NCI-H748 treated with DMSO at 0.1 percent for 48 hours (cell line): ENCODE measurements at places on chromosomes 6 and 20.

GRCh38 chr6:82217018-82217586 is 30.4 kb downstream of the IBTK start:
- DNase-seq: no peak

DNA sequence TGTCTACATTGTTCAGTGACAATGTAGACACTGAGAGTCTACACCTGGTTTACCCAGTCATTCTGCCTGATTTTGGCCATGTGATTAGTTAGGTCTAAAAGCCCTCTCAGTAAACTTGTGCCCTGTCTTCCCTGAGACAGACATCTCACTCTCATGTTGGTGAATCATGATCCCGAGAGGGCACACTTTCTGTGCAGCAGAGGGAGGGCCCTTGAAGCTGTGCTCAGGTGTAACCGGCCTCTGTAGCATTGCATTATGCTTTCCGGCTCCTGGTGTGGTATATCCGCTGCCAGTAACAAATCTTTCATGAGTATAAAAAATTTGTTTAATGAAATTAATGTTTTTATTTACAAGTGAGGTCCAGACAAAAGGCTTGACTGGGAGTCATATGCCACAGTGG is 85.0 kb downstream of the RALGAPA2 start:
- no peak for DNase-seq

GRCh38 chr6:29201966-29202365 is 31.3 kb downstream of the OR2J2 start:
- no peak for DNase-seq

GRCh38 chr6:110728501-110728900 is 86.8 kb downstream of the CDK19 start:
- DNase-seq: no peak

GRCh38 chr20:24996449-24997377 is 4.2 kb upstream of the APMAP start:
- no peak for DNase-seq

- no peak for DNase-seq
Measured at GRCh38 chr20:14538433-14538832, 201.0 kb upstream of the FLRT3 start.

DNA sequence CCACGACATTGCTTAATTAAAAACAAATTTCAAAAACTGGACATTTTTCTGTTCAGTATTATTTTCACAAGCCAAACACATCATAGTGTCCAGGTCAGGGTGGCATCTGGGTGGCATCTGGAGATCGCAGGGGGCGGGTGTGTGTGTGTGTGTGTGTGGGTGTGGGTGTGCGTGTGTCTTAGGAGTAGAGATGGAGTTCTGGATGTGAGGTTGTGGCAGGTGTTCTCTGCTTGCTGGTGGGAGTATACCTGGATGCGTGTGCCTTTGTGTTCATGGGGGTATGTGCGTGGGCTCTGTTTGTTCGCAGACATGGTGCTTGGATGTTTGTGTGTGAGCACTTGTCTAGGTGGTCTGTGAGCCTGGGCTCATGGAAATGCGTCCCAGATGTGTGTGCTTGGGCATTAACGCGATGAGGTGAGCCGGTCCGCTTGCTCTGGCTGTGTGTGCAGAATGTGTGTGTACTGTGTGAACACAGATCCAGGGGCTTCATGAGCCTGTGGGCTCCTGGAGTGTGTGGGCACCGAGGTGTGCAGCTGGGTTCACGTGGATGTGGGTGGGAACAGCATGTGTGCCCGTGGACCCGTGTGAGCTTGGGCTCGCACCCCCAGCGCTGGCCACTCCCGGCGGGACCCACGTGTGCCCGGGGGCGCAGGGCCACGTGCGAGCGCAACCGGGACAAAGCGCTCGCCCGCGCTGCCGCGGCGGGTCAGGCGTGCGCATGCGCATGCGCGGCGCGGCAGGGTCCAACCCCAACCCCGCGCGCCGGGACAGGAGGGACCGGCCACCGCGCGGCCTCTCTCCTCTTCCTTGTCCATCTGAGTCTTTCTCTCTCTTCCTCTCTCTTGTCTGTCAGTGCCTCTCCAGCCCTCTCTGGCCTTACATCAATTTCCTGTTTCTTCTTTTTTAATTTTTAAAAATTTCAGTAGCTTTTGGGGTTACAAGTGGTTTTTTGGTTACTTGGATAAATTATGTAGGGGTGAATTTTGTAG is 60.4 kb downstream of the SRC start:
- DNase-seq: no peak

DNA sequence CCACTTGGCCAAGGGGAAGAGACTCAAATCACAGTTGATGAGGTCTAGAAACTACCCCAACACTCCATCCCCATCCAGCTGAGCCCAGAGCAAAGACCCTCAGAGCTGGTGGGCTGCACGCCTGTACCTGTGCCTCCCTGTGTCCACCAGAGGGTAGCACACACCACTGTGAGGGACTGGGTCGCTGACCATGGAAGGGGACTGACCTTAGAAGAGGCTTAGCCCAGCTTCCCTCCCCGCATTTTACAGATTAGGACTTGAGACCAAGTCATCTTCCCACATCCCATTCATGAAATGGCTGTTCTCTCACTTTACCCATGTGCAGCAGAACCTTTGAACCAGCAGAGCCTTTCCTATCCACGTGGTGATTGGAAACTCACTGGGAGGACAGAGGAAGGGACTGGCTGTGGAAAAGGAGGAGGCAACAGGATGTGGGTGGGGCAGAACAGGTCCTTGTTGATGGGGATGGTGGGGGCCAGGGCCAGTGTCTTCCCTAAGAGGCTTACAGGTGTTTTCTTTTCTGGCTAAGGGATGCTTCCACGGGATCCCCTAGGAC is 44.3 kb downstream of the CPXM1 start:
- no peak for DNase-seq

GRCh38 chr6:146472918-146473317 is 70.7 kb upstream of the RAB32 start:
- no peak for DNase-seq

DNA sequence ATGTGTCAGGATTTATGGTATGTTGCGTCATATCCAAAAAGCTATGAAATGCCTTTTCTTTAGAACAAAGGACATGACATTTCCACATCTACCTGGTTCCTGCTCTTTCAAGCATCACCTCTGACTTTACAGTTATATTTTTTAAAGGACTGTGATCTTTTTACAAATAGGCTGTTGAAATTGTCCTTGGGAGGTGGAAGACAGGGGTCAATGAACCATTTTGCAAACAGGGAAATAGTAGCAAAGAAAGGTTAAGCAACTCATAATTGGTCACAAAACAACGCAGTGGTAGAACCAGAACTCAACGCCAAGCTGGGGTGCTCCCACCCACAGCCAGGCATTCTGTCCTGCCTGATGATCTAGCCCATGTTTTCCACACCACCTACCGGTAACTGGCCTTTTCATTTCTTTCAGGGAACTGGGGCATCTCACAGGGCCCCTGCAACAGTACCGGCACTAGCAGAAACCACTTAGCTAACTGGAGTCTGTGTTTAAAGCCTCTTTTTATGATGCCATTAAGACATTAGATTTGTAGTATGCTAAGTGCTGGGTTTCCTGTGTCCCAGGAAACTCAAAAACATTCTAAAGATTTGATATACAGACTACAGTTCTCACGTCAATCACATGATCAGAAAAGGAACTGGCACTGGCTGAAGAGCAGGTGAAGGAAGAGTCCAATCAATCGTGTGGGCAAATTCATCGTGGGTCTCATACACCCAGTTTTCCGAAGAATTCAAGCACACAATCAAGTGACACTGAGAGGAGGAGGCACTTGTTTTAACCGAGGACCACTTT is 13.9 kb downstream of the ZNF217 start:
- DNase-seq: no peak

DNA sequence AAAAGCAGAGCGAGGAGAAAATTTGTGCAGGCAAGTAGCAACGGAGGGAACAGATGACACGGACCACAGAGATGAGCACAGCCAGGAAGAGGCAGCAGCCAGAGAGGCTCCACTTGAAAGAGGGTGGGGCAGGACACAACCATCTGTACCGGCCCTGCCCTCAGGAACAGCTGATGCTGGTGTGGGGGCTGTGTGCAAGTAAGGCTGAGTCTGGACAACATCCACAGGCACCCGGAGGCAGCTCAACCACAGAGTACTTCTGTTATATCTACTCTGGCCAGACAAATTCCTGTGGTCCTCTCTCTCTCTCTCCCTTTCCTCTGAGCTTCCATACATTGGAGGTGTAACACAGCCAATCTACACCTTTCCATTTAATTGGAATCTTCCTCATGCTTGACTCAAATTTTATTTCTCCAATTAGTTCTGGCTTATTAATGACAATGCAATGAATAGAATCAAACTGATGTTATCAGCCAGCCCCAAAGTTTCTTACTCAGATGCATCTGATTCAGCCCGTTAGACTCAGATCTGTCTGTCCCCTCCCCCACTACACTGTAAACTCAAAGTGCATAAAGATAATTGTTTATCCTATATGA is 24.9 kb downstream of the KIF13A start:
- no peak for DNase-seq

DNA sequence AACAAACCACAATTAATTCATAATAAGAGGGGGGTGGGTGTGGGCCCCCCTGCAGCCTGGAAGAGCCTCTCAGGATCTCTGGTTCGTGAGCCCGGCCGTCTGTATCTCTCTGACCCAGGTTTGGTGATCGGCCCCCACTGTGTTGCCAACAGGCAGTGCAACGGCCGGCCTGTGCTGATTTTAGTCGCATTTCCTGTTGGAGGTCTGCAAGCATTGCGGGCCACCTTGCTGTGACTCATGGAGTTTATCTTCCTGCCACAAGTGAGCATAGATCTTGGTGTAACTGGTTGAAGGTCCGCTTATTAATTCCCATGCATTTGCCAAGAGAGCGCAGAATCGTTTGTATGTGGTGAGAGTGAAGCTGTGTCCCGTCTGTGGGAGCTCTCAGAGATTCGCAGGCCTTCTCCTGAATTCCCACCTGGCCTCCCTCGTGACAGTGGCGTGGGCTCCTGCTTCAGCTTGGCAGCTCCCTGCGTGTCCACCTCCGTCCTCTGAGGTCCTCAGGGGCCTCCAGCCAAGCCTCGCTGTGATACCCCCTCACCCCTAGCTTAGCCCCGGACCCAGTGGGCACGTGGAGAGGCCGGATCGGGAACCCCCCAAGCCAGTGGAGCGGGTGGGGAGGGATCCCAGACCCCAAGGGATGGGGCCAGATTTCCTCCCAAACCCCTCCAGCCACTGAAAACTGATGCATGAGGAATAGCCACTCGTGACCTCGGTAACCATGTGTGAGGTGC is 269.8 kb downstream of the CDH4 start:
- DNase-seq: no peak

GRCh38 chr6:150747155-150747554 is 118.3 kb upstream of the MTHFD1L start:
- DNase-seq: no peak

DNA sequence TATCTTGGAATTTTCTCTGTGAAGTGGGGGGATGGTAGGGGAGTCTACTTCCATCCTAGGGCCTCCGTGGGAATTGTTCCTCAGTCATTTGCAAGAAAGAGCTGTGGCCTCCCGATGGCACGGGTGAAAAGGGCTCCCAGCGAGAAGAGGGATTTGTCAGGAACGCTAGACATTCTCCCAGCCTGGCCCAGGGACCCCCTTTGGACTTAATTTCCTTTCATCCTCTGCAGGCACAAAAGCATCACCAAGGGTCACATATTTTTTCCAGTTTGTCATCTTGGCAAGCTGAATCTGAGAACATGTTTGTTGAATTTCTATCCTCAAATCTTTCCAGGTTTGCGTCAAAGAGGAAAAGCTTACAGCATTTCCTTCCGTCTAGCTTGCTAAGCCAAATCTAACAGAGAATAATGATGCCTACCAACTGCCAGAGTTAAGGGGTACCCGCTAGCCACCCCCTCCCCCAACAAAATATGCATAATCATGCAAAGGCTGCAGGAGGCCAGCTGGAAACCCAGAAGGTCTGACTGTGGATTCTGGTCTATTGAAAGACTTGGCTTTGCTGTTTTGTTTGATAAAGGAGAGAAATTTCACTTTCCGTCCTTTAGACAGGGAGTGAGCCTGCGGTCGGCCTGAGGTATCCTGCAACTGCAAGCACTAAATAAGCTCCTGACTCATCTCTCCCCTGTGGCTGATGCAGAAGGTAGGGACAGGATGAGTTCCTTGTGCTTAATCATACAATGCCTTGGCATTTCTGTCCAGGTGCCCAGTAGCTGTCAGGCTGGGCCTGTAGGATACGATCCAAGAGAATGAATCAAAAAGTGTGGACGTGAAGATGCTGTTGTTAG is 23.1 kb downstream of the PSMG4 start:
- DNase-seq: no peak
